ENCODE measurements at places on chromosomes 3 and 15.

DNA sequence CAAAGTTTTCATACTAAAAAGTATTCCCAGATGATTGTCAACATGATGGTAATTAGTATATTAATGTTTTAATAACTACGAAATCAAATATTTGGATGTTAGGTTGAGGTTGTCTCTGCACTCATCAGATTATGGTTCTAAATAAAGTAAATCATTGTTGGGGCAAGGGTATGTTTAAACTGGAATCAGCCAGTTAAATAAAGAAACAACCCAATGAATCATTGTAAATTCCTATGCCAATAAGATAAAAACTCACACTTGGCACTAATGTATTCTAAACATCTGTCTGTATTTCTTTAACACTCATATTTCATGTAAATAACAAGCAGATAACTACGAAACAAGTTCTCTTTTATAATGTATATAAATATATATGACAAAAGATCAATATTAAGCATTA is 92.7 kb downstream of the PEAK1 start:
- no peak for DNase-seq

- DNase-seq: no peak
Measured at GRCh38 chr3:14680716-14681115, 5.8 kb downstream of the C3orf20 start.

DNA sequence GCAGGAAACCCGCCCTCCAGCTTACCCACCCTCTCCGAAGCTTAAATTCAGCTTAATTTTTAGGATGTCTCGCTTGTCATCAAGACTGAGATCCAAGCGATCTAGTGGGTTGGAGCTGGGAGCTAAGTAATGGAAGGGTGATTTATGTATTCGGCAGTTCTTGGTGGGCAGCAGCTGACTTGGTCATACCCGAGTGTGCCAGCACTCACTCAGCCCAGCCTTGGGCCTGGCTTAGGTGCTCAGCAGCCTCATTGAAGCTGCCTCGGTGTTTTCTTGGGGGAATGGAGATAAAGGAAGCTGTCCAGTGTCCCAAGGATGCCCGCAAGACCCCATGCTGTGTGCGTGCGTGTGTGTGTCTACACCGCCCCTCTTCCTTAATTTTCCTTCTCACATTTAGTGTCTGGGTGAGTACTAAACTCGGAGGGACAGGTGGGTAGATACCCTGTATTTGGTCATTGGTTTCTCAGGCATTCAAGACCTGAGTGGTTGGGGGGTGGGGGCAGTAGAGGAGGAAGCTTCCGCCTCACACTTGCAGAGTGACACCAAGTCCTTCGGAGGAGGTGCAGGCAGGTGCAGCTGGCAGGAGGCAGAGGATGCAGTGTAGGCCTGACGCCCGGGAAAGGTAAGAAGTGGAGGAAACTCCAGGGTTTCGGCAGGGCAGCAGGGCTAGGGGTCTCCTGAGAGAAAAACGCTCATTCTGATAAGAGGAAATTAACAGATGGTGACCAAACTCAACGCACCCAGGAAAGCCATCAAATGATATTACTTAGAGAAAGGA is 92.8 kb downstream of the PCSK6 start:
- no peak for DNase-seq

- no peak for DNase-seq
Measured at GRCh38 chr15:33699145-33699544, 269.2 kb upstream of the CHRM5 start.

GRCh38 chr3:50192689-50193141 is 1.3 kb downstream of the GNAT1 start:
- no peak for DNase-seq

DNA sequence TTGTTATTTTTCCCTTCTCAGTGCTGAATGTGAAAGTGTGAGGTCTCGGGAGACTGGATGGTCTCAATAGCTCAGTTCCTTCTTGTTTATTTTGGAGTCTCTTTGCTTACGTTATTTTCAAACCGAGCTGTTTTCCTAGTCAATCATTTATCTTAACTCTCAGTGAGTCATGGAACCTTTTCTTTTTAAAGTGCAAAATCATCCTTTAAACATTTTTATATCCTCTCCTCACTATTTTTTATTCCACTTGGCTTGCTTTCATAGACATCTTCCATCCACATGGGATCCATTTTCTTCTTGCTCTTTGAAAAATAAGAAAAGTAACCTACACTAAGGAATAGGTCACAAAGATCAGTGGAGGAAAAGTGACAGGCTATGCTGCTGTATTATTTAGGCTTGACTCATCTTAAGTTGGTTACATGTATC is 497.8 kb downstream of the NAALADL2 start:
- DNase-seq: no peak

GRCh38 chr3:131795390-131796090 is 239.3 kb downstream of the CPNE4 start:
- no peak for DNase-seq

DNA sequence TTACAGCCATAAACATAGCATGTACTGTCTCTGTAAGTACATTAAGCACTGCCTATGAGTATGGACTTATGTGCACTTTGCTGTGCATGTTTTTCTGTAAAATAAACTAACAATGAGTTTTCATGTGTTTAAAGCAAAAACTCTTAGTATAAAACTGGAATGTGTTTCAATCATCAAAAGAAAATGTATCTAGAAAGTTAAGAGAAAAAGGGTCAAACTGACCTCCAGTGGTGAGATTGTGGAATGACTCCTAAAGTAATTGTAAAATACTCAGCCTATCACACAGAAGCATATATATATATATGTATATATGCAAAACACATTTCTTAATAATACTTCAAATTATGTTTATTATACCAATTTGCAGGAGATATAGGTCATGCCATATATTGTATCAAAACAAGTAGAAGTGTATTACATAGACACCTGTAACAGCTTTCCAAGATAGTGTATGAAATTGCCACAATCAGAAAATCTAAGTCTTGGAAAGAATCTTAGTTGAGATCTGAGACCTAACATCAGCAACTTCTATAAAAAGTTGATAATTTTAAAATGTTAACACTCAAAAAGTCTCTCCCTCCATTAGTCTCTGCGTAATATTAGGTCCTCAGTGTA is 199.6 kb downstream of the FMN1 start:
- DNase-seq: peak; percentile 53
